ENCODE measurements at places on chromosomes 5 and 9.

DNA sequence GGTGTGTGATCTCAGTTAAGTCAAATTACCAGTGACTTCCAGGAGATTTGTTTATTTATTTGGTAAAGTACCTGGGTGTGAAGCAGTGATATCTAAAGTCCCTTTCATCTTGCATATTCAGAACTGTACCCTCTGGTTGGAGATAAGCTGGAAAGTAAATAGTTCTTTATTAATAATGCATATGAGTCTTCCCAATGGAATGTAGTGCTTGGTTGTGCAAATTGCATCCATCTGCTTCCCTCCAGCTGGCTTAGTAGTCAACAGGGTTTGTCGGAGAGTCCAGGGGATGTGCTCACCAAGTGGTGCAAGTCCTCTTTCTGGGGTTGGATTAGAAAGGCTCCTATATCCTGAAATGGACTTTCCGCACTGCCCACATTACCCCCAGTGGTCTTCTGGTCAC, 42.0 kb downstream of the TRPM3 start:
- DNase-seq, result no peak

DNA sequence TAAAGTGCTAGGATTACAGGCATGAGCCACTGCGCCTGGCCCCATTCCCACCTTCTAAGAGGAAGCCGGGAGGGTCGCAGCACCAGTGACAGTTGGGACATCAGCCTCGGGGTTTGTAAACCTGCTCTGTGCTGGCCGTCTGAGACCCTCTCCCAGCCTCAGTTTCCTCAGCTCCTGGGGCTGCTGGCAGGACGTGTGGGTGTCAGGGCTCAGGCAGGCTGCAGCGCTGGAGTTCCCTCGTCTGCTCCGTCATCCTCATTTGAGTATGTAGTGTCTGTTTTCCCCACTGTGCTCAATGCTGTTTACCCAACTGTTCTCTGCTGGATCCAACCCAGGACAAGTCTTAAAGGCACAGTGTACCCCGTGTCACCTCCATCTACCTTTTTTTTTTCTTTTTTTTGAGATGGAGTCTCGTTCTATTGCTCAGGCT, 2.0 kb upstream of the NINJ1 start:
- DNase-seq, result no peak

GRCh38 chr9:113536483-113537228, 73.1 kb downstream of the RGS3 start:
- no peak for DNase-seq

- no peak for DNase-seq
These were observed 41.8 kb upstream of the NFIL3 start for GRCh38 chr9:91465420-91465819.

DNA sequence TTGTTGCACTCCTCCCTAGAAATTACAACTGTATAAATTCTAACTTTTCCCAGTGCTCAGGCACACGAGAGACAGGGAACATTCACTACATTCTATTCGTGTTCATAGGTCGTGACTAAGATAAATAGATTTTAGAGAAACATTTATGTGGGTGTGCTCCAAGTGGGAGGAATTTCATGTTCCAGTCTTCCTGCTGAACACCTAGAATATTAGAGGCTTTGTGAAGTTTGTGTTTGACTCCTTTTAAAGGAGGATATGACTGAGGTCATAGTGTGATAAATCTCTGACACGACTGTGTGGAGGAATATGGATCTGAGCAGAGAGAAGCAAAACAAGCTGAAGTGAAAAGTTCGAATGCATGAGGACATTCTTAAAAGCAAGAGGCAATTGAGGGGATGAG, 355.3 kb downstream of the ZSWIM6 start:
- DNase-seq, result no peak

DNA sequence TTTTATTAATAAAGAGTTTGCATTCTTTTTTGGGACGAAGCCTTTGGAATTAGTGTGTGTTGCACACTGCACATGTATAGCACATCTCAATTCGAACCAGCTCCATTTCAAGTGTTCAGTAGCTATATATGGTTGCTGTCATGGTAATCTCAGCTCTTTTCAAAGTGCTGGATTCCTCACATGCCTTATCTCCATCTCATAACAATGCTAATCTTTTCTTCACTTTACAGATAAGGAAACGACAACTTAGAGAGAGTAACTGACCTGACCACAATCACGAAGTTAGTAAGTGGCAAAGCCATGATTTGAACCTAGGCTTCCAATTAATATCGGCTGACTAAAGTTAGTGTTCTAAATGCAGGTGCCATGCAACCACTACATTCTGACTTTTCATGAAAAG, 204.8 kb upstream of the RASEF start:
- no peak for DNase-seq

GRCh38 chr5:59089767-59090166, 506.9 kb downstream of the RAB3C start:
- DNase-seq, result no peak

DNA sequence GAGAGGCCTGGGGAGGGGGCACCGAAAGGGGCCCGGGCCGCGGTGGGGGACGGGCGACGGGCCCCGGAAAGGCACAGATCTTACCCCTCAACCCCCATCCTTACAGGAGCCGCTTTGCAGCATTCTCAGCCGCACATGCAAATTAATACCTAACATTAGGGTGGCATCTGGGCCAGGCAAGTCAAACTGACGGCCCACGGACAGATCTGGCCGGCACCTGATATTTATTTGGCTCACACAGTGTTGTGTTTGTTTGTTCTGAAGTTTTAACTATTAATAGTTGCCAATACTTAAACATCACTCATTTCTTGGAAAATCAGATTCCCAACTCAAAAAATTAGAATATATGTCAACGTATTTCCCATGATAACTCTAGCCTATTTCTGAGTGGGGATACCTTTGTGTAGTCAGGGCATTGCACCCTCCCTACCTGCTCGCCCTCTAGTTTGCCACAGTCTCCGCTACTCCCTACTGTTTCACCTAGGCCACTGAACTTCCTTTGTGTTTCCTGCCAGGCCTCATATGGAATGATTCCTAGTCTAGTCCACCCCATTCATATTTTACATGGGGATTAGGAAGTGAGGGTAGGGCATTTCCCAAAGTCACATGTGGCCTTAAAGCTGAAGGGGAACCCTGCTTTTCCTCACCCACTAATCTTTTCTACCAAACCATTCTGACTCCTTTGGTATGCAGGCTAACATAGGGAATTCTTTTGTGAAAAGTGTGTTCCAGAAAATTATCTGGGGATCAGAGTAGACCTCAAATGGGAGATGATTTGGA, 71.9 kb upstream of the LARP1 start:
- no peak for DNase-seq

- DNase-seq, result no peak
These were observed 395.9 kb downstream of the SEMA5A start for GRCh38 chr5:9149988-9150387.

DNA sequence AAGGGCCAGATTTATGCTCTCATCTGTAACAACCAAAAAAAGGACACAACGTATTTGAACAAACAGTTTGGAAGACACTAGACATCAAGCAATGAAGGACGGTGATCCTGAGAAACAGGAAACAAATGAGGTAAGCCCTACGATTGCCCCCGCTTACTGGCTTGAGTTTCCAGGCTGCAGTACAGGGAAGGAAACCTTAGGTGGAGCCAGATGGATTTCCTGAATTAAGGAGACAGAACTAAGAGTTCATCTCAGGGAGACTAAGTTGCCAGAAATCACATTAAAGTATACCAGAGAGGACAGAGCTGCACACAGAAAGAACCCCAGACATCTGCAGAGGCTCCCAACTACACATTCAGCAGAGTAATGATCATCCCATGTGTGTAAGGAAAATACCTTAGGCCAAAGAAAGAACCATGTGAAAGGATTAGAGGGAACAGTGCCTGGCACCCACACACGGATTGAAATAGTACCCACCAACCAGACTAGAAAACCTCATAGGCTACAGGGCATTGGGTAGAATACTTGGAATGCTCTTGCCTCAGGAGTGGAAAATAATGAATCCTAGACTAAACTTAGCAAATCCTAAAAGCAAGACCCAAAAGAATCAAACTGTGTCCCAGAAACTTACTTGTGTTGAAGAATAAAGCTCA, 99.3 kb upstream of the NIPBL start:
- DNase-seq, result no peak
